ENCODE measurements at places on chromosomes 6 and 20. TPM values are rescaled to one million over a fixed set of nuclear protein-coding genes. Genes with fewer than 3 reads are reported as not detected.

Gene TUBE1
- 27.7 TPM for total RNA-seq

Gene XRN2
- 56.7 TPM for total RNA-seq

Gene LCA5
- total RNA-seq = 9.0 TPM

Gene MAS1
- total RNA-seq = not detected

Gene PDE7B
- 11.1 TPM for total RNA-seq

Gene UNC5CL
- 1.7 TPM for total RNA-seq

Gene COX7A2
- total RNA-seq = 185 TPM

Gene NKX2-2
- not detected for total RNA-seq

Gene TTK
- total RNA-seq = 1.1 TPM

Gene OR2J2
- total RNA-seq = not detected

Gene PDYN
- total RNA-seq = not detected

Gene RAET1L
- total RNA-seq = not detected

Gene SIRPD
- not detected for total RNA-seq

Gene HLA-DQB1
- 10.3 TPM for total RNA-seq

Gene IER3
- 7.3 TPM for total RNA-seq

Gene GPSM3
- 11.7 TPM for total RNA-seq

Gene ZSCAN12
- total RNA-seq = 4.6 TPM

Gene ZBTB46
- total RNA-seq = 7.5 TPM

Gene SNAP91
- total RNA-seq = not detected

Gene BMP7
- 0.44 TPM for total RNA-seq

Gene CABLES2
- total RNA-seq = 1.6 TPM

Gene ASIP
- not detected for total RNA-seq

Gene GABRR1
- total RNA-seq = not detected

Gene RIMS1
- 0.19 TPM for total RNA-seq

Gene MYB
- 0.33 TPM for total RNA-seq

Gene PKIB
- 1.5 TPM for total RNA-seq

Gene CLDN20
- not detected for total RNA-seq

Gene DYNLT2
- 2.6 TPM for total RNA-seq

Gene GTSF1L
- not detected for total RNA-seq

Gene ULBP2
- 0.44 TPM for total RNA-seq

Gene PHACTR1
- 11.2 TPM for total RNA-seq

Gene FAM50B
- 18.3 TPM for total RNA-seq

Gene CD93
- total RNA-seq = 82.9 TPM

Gene KIAA1586
- 9.4 TPM for total RNA-seq

Gene CD2AP
- 22.2 TPM for total RNA-seq

Gene DUSP22
- 54.0 TPM for total RNA-seq

Gene CHRNA4
- total RNA-seq = not detected

Gene SOBP
- total RNA-seq = 4.0 TPM

Gene LAMA4
- 212 TPM for total RNA-seq

Gene GSTA2
- not detected for total RNA-seq
